ENCODE measurements at places on chromosomes 2 and 18.

DNA sequence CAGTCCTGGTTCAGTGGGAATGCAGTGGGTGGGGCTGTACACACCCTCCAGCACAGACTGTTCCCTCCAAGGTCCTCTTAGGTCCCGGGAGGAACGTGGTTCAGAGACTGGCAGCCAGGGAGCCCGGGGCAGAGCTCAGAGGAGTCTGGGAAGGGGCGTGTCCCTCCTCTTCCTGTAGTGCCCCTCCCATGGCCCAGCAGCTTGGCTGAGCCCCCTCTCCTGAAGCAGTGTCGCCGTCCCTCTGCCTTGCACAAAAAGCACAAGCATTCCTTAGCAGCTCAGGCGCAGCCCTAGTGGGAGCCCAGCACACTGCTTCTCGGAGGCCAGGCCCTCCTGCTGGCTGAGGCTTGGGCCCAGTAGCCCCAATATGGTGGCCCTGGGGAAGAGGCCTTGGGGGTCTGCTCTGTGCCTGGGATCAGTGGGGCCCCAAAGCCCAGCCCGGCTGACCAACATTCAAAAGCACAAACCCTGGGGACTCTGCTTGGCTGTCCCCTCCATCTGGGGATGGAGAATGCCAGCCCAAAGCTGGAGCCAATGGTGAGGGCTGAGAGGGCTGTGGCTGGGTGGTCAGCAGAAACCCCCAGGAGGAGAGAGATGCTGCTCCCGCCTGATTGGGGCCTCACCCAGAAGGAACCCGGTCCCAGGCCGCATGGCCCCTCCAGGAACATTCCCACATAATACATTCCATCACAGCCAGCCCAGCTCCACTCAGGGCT is 17.5 kb upstream of the FAHD2A start:
- no peak for DNase-seq

GRCh38 chr2:26730549-26731344 is 33.3 kb upstream of the SLC35F6 start:
- no peak for DNase-seq

DNA sequence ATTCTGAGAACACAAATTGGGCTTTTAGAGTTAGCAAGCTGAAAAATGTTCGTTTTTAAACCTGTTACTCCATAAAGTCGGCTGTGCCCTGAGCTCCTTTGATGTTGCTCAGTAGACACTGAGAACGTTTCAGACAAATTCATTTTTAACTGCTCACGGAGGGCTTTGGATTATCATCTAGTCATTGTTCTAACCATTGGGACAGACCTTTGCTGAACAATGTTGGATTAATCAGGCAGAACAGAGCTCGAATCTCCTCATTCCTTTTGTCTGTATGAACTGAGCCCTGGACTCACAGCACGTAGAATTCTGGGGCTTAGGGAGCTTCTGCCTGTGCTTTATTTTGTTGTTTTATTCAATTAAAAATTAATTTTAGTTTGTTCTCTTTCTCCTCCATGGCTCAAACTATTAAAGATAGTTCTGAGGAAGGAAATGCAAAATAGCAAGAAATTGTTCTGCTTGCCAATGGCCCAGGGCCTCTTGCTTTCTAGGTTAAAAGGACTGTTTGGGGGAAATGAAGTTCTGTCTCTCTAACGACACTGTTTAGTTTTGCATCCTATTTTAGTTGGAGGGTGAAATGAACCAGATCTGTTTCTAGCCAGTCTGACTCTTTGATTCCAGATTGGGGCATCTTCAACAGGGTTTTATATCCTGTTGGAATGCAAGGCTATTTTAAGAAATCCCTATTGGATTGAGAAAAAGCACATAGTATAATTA is 114.7 kb upstream of the CXCR4 start:
- DNase-seq = no peak

DNA sequence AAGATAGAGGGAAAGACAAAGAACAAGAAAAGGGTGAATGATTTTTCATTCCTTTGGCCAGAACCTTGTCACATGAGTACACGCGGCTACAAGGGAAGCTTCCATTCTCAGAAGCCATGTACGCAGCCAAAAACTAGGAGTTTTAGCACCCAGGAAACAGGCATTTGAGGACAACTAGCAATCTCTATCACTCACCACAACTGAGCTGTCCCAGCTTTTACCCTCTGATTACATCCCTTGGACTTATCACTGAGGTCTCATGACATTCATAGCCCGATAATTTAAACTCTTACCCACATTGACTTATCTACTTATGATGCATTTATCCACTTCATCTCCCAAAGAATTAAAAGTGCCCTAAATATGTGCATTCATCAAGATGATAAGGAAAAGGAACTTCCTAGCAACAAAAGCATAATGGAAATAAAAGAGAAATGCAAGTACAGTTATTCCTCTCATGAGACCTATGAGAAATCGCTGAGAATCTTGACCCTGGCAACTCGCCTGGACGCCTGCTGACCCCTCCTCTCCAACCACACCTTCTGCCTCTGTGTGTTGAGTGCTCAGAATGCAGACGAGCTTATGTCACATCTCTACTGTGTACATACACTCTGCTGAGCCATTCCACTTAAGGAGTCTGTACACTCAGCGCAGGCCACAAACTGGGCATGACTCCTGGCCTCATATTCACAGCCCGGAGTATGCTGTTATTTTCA is 28.7 kb upstream of the MFSD6 start:
- no peak for DNase-seq

- DNase-seq = no peak
Observed at GRCh38 chr2:161123531-161124030, 36.6 kb upstream of the TANK start.

- DNase-seq = no peak
Observed at GRCh38 chr2:54569745-54570301, 113.7 kb downstream of the SPTBN1 start.

GRCh38 chr2:133682906-133683305 is 114.6 kb upstream of the NCKAP5 start:
- DNase-seq = no peak

GRCh38 chr2:38107738-38108410 is 31.9 kb upstream of the CYP1B1 start:
- no peak for DNase-seq

DNA sequence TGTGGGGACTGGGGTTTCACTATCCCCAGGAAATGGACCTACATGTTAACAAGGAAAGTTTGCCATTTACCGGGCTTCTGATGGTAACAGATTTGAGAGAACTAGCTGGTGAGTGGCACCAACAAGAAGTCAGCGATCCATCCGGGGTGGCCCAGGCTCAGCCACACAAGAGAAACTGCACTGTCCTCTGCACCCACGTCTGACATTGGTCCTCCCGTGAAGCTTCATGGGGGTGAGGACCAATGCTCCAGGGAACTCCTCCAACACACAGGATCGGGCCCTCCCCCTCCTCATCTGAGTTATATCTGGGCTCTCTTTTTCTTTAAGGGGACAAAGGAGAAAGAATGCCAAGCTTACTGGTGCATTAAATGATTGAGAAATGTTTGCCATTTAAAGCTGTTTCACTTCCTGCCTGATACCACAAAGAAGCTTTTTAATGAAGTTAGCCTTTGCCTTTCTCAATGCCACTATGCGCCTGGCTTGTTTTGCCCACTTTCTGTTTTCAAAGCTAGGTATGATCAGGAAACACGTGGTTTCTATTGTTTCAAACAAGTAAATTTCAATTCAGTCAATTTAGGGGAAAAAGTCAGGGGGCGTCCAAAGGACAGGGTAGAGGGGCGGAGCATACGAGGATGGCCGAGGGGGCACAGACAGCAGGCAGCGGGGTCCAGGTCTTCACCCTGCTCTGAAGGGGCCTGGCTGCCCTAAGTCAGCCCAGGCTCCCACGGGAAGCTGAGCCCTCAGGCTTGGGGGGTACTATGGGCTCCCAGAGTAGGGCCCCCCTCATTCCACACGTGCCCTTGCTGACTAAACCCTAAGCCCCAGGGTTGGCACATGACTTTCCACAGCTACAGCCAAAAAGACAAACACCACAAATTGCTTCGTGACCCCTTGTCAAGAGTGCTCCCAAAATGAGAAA is 204.0 kb upstream of the ID2 start:
- no peak for DNase-seq

- peak; percentile 17 for DNase-seq
Observed at GRCh38 chr2:223306371-223306770, 254.4 kb downstream of the KCNE4 start.

GRCh38 chr2:175744000-175744399 is 258.1 kb downstream of the LNPK start:
- DNase-seq = no peak

DNA sequence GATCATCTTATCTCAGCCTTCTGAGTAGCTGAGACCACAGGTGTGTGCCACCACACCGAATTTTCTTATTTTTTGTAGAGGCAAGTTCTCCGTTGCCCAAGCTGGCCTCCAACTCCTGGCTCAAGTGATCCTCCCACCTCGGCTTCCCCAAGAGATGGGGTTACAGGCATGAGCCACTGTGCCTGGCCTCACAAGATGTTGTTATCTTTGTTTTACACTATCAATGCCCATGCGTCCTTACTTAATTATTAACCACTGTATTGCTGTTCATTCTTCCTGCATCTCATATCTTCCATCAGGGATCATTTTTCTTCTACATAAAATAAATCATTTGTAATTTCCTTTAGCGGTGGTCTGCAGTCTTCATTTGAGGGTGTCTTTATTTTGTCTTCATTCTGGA is 181.9 kb downstream of the TGIF1 start:
- no peak for DNase-seq

GRCh38 chr2:126858013-126858412 is 40.7 kb upstream of the TEX51 start:
- no peak for DNase-seq

GRCh38 chr18:26545335-26546123 is 2.8 kb downstream of the KCTD1 start:
- no peak for DNase-seq

All from glutamatergic neuron (in vitro differentiated cells).